NCI-H187 treated with DMSO at 0.1 percent for 48 hours (cell line): ENCODE measurements at places on chromosomes 3 and 15.

- no peak for DNase-seq
Measured at GRCh38 chr3:7934362-7934761, 567.3 kb upstream of the LMCD1 start.

- DNase-seq: no peak
Measured at GRCh38 chr15:31228980-31229826, 97.4 kb upstream of the KLF13 start.

DNA sequence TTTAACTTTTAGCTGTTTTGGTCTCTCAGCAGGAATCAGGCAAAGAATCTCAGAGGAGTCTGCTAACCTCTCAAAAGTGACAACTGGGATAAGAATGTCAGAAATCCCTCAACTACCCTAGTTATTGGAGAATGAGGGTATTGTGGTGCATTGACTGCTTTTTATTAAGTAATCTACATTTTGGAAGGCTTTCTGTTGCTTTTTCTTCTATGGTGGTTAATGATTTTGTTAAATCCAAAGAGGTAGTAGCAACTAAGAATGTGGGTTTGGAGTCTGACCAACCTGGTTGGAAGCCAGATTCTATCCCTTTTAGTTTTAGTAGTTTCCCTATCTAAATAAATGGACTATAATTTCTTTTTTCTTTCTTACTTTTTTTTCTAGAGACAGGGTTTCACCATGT, 94.7 kb upstream of the RNF7 start:
- no peak for DNase-seq

- no peak for DNase-seq
Measured at GRCh38 chr15:63082366-63082765, 39.3 kb upstream of the LACTB start.

DNA sequence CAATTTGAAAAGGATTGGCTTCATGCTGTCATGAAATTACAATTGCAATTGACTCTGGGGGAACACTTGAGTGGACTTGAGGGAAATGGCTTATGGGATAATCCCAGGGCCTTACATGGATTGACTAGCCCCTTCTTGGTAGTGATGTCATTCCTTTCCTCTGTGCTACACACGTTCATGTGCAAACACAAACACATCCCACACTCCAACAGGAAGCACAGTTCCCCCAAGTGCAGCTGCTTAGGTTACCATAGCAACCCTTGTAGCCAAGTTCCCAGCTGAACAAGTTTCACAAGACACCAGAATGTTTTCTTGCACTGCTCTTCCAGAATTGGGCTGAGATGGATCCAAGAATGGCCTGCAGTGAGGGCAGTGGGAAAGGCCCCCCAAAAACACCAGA, 217.0 kb downstream of the ZNF621 start:
- DNase-seq: no peak

- no peak for DNase-seq
Measured at GRCh38 chr3:51216291-51216690, 168.8 kb upstream of the MANF start.

DNA sequence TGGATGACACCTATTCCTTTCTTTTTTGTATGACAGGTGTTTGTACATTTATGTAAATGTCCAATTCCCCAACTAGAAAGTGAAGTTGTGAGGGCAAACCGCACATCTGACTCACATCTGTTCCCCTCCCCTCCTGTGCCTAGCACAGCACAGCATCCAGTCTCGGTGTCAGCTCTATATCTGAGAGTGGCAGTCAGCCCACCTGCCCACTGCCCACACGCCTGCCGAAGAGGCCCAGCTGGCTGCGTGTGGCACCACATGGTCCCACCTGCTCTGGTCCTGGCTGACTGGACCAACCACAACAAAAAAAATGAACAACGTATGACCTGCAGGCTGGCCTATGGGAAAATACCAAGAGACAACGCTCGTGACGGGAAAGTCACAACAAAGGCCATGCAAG, 62.8 kb downstream of the XXYLT1 start:
- DNase-seq: no peak

GRCh38 chr3:12478326-12478725, 6.0 kb upstream of the TSEN2 start:
- DNase-seq: no peak
